ENCODE measurements at places on chromosomes 7 and 10. TPM values are rescaled to one million over a fixed set of nuclear protein-coding genes. Genes with fewer than 3 reads are reported as not detected.

Gene PDE6C
- total RNA-seq: not detected

Gene CALCR
- not detected for total RNA-seq

GRCh38 chr10:10270126-10271050 lies 747.3 kb upstream of the CELF2 start:
- no peaks in the 10 kb centered on the region for H3K27me3 ChIP-seq
- H3K36me3 ChIP-seq: no peaks in the 10 kb centered on the region
- DNase-seq: no peak
- no peaks in the 10 kb centered on the region for H3K4me1 ChIP-seq
- no peak overlapping the region for H3K27ac ChIP-seq
- H3K4me3 ChIP-seq: no peak overlapping the region

GRCh38 chr7:105444342-105444987 lies 55.7 kb upstream of the SRPK2 start:
- no peaks in the 10 kb centered on the region for H3K36me3 ChIP-seq
- DNase-seq: no peak
- H3K27me3 ChIP-seq: no peaks in the 10 kb centered on the region
- H3K27ac ChIP-seq: no peak overlapping the region
- no peak overlapping the region for H3K4me3 ChIP-seq

All from activated CD4-positive, alpha-beta T cell treated with anti-CD3 and anti-CD28 coated beads, Interleukin-2, amount 10 ng/mL, durations not matched to agents 24 days and 14 days (primary cell).